ENCODE measurements at places on chromosomes 2 and 18. TPM values are rescaled to one million over a fixed set of nuclear protein-coding genes. Genes with fewer than 3 reads are reported as not detected.

GRCh38 chr2:172442072-172442895, 14.9 kb downstream of the ITGA6 start:
- peak; percentile 81 for DNase-seq

DNA sequence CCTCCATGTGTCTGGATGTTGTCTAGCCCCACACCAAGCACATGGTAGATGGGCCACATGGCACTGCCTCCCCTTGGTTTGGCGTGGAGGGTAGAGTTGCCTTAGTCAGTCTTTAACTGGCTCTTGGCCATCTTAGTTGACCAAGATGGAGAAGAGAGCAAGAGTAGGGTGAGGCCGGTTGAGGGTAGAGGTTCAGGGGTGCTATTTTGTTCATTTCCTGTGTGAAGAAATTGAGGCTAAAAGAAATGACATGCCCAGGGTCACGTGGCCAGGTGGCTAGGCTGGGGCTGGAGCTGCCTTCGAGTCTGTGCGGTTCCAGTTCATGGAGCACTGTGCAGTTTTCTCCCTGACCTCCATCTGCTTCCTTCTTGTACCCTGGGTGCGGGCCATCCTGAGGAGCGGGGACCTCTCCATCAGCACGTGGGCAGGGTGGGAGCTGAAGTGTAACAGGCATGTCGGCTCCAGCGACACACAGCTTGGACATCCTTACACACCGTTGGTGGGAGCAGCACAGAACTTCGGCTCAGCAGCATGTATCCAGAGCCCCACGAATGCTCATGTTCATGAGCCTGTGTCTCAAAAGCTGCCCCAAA, 213.2 kb downstream of the GBX2 start:
- no peak for DNase-seq

AOX1 gene
- 12.9 TPM for total RNA-seq

TEKT4 gene
- not detected for total RNA-seq

DNA sequence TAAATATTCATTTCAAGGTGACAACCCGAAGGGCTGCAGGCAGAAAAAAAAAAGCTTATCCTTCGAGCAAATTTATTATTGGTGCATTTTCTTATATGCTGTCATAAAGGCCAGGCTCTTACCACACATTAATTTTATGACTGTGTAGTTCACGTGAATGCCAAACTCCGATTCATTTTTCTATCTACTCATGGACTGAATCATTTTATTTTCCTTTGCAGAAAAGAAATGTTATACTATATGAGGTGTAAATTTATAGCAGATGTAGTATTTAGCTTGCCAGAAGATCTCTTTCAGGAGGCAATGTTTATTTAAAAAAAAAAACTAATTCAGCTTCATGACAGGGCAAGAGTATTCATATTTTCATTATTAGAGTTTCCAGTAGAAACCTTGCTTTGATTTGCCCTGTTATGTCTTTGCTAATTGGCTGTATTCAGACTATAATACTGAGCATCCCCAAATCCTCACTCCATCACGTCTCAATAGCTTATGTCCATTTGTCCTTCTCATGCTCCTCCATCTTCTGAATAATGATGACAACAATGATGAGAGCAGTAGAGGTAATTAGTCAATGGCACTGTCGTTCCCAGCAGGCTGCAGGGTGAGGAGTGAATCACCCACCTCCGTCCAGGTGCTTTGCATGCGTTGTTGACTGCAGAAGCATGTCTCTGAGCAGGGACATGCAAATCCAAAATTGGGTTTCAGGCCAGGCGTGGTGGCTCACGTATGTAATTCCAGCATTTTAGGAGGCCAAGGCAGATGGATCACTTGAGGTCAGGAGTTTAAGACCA, 101.1 kb upstream of the RAB12 start:
- DNase-seq = no peak

GRCh38 chr2:62215306-62216064, 19.6 kb downstream of the B3GNT2 start:
- DNase-seq = no peak

STEAP3 gene
- 37.4 TPM for total RNA-seq

TMEM198 gene
- 0.92 TPM for total RNA-seq

DNA sequence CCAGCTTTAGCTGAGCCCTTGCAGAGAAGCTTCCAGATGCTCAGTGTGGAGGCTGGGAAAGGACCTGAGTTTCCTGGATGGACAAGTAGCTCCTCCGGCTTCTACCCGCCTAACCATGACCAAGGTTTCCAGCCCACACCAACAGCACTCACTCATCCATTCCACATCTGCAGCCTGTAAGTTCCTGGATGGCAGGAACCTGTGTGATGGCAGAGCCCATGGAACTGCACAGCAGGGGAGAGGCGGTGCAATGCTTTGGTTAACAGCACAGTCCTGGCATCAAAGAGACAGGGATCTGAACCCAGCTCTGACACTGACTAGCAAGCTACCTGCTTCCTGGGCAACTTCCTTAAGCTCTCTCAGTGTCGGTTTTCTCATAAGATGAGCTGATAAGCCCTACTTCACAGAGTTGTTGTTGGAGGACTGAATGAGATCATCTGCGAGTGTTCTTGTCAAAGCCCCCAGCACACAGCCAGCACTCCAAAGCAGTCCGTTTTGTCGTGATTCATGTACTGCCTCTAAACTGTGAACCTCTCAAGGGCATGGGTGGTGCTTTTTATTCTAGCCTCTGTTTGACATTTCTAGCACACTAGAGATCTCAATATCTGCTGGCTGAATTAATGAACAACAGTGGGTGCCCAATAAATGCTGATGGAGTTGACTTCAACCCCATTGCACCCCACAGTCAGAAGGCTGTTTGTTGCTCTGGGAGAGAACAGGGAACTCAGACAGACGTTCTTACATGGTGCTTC, 41.6 kb upstream of the OTOF start:
- no peak for DNase-seq

DNA sequence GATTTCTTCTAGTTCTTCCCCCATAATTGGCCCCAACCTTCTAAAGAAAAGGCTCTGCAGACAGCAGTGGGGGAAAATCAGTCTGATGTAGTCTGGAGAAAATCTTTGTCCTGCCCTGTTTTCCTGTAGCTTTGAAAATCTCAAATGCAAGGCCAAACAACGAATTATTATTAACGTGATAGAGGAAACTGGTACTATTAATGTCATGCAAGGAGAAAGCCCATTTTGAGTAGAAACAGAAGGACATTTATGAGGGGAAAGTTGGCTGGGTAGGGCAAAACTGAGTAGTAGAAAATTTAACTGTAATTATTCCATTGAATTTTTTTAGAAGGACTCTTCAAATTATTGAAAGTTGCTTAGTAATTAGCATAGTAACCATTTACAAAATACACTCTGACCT, 98.8 kb downstream of the FMNL2 start:
- DNase-seq = no peak

GRCh38 chr2:20573620-20574422, 77.1 kb downstream of the HS1BP3 start:
- no peak for DNase-seq

DNA sequence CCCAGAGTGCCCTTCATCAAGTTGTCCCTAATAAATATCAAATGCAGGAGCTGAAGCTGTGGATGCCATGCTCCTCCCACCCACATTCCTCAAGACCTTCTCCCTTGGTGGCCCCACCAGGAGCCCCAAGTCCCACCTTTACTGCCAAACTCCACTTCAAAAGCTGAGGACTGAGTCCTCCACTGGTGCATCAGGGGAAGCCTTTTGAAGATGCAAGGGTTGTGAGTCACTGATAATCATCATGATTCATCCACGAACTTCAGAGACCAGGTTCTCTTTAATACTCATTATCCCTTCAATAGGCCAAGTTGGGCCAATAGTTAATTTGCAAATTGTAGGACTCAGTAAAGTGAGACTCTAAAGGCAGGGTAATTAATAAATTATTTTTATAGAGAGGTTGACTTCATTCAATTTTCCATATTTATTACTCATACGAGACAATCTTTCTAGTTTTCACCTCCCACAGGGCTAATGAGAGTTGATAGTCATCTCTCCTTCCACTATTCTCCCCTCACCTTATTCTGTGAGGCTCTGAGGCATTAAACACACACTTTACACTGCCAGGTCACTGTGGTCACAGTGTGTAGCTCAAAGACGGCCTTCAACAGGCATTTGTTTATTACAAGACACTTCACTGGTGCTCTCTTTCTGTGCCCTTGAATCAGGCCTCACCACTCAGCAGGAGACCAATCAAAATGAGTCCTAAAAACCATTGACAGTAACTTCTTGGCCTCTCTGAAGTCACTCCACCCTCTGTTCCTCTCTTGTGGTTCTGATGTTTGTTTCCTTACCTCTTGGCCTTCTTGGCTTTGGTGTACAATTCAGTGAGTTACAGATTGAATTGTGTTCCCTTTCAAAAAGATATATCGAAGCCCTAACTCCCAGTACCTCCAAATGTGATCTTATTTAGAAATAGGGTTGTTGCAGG, 99.9 kb downstream of the TRIB2 start:
- no peak for DNase-seq

SP5 gene
- 0.92 TPM for total RNA-seq

DNA sequence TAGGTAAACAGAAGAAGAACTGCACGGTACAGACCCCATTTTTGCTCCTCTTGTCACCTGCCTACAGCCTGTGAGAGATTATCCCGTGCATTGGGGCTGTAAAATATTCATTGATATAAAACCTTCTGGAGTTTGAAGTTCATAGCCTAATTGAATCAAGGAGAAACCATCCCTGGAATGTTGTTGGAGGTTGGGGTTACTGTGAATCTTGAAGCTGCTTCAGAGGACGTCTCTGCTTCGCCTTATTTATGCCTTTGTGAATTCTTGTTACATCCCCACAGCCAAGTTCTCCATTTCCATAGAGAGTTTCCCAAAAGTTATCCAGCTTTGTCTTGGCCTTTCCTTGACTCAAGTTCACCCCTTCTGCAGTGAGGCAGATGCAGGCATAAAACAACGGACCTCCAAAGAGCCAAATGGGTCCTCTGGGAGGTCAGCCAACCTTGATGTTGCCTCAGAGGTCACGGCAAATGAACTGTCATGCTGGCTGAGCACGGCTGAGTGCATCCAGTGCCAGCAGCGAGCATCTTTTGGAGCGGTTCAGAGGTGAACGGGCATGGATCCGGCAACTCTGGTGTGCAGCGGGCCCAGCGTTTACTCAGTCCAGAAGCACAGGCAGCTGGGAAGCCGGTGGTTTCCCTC, 317.6 kb downstream of the PRKCE start:
- DNase-seq = peak; percentile 37

GRCh38 chr2:239440511-239440959, 39.7 kb upstream of the HDAC4 start:
- DNase-seq = peak; percentile 62

DNA sequence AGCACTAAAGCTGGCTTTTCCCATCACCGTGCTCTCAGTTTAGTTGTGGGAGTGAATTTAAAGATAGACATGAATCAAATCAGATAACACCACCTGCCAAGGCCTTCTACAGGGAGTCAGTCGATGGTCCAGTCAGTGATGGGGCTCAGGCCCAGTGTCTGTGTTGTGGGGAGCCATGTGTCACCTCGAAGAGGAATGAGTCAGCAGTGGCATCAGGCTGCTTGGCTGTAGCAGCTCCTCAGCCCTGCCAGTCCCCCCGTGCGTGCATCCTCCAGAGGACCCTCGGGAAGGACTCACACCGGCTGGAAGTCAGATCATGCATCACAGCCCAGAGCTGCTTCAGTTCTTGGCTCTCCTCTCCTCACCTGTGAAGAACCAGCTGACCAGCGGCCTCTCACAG, 420.4 kb upstream of the RAB6C start:
- DNase-seq = no peak

GRCh38 chr2:179853108-179853507, 8.3 kb downstream of the ZNF385B start:
- DNase-seq = no peak

- DNase-seq = no peak
These were observed 15.5 kb downstream of the SEC11C start for GRCh38 chr18:59155153-59155552.

GRCh38 chr2:151049746-151050145, 211.9 kb downstream of the RBM43 start:
- DNase-seq = no peak

- DNase-seq = no peak
These were observed 506.1 kb downstream of the PARD3B start for GRCh38 chr2:205051417-205051816.

- no peak for DNase-seq
These were observed 168.1 kb downstream of the KCNE4 start for GRCh38 chr2:223219872-223220657.

DNA sequence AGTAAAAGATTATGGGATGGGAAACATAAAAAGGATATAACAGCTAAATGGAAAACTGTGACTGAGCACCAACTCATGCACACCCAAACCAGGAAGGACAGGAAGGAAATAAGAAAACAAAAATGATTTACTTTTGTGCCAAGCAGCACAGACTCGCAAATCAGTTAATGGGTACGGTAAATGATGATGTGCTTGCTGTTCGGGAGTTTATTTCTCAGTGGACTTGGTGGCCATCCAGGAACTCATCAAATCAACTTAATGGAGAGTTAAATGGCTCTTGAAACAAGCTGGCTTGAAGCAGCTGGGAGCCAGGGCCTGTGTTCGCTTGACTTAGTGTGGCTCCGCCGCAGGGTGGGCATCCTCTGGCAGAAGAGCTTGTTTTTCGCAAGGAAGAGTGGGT, 36.2 kb downstream of the MTCL1 start:
- peak; percentile 51 for DNase-seq

DNA sequence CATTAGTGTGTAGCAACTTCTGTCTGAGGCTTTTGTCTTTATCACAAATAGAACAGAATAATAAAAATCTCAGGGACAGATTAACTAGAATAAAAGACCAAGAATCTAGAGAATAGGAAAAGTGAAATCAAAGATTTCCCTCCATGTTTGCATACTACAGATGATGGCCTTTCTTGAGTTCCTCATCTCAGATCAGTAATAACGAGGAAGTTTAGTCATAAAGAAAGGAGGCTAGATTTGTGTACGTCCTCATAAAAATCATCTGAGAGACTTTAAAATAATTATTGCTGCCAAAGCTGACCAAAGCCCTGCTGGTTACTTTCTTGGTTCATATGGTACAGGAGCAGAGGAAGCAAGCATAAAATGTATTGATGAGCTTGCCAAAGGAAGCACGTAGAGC, 117.3 kb downstream of the MIB1 start:
- no peak for DNase-seq

DNA sequence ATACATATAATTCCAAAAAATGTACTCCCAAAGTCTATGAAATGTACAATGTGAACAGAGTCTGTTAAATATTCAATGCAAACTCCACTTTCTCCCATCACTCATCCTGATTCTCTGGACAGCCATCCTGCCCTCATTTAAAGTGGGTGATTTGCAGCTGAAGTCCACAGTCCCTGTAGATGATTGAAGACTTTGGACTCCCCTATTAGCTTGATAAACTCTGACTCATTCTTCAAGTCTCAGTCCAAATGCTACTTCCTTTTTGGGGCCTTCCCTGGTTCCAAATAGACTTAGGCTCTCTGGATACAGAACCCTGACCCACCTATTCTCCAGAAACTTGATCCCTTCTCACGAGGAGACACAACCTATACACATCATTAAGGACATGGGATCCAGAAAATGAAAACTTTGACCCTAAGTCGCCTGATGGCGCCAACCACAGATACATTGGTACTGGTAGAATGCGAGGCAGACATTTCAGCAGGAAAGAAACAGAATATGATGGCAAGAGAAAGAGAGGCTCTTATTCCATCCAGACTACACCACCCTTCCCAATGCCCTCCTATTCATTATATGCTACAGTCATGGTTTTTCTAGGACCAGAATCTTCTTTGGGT, 122.7 kb downstream of the VIT start:
- peak; percentile 21 for DNase-seq
